MG63 (cell line): ENCODE measurements at places on chromosomes 1 and 21. TPM values are rescaled to one million over a fixed set of nuclear protein-coding genes. Genes with fewer than 3 reads are reported as not detected.

GJA4 gene
- not detected in 2 replicates for total RNA-seq

JAM2 gene
- 0.07 TPM in 1 of 2 replicates, not detected in the other for total RNA-seq

FCGR2B gene
- not detected in 2 replicates for total RNA-seq

CORT gene
- total RNA-seq = 0.33 TPM in 1 of 2 replicates, not detected in the other

CNR2 gene
- not detected in 2 replicates for total RNA-seq

KIF26B gene
- total RNA-seq = not detected in 2 replicates

SLC30A10 gene
- total RNA-seq = 2.1 TPM in 1 of 2 replicates, not detected in the other

NPPA gene
- not detected in 2 replicates for total RNA-seq

PIGP gene
- total RNA-seq = 35.8 and 47.6 TPM in 2 replicates

CASQ1 gene
- not detected in 2 replicates for total RNA-seq

CD34 gene
- total RNA-seq = 0.53 TPM in 1 of 2 replicates, not detected in the other

LCE3D gene
- not detected in 2 replicates for total RNA-seq

DNA sequence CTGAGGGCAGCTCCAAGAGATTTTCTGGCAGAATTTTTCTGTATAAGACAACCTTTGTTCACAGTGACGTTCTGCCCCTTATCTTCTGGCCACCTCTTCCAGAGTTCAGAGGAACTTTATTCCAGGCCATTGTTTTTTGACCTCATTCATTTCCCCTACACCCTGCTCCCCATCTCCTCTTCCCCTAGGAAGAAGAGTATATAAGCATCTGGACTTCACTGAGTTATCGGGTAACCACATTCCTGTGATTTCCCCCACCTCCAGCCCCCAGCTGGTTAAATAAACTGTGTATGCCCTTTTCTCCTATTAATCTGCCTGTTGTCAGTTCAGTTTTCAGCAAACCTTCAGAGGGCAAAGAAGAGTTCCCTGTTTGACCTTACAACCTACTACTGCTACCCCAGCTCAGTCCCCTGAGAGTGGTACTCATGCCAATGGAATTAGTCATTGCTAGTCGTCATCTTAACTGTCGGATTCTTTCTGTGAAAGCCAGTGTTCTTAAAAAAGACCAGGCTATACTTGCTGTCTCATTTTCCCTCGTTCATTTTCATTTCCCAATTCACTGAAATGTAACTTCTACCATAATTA is 14.3 kb upstream of the ALG14 start:
- DNase-seq = peak; percentile 68

- DNase-seq = no peak
Measured at GRCh38 chr21:22725436-22725835, 1727.2 kb downstream of the NCAM2 start.

DNA sequence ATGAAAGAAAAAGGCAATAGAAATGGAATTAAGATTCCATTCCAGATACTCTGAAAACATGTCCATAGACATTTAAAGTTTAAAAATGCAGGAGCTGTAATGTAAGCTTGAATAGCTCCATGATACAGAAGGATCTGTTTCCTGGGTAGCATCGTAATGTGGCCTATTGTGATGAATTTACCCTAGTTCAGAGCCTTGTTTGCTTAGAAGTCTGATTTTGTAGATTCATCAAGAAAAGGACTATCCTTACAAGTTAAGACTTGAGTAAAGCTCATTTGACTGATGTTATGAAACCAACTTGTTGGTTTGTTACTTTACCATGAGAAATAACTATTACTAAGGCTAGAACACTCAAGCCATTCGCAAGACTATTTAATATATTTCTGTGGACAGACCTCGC is 55.5 kb downstream of the KIF1B start:
- DNase-seq = no peak

DNA sequence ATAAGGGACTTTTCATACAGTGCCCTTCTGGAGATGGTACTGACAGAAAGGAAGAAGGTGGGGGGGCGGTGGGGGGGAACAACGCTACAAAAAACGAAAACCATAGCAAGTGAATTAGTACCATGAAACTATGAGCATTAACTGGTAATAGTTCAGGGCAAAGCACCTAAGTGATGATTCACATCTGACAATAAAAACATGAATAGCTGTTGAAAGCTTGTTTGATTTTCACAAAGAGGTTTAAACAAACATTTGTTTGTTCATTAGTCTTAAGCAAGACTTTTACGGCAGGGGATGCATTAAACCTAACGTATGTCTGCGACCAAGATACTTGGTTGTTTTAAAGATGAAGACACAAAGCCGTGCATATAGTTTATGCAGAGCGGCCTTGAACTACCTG is 177.5 kb downstream of the LMO4 start:
- DNase-seq = no peak

DNA sequence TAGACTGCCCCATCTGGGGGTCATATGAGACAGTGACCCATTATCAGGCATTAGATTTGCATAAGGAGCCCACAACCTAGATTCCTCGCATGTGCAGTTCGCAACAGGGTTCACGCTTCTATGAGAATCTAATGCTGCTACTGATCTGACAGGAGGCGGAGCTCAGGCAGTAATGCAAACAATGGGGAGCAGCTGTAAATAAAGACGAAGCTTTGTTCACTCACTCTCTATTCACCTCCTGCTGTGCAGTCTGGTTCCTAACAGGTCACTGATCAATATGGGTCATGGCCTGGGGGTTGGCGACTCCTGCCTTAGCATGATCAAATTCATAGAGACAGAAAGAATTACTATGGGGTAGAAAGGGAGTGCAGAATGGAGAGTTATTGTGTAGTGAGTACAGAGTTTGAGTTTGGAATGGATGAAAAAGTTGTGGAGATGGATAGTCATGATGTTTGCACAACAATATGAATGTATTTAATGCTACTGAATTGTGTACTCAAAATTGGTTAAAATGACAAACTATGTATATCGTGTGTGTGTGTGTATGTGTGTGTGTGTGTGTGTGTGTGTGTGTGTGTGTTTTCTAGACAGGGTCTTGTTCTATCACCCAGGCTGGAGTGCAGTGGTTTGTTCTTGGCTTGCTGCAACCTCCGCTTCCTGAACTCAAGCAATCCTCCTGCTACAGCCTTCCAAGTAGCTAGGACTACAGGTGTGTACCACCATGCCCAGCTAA is 42.2 kb downstream of the BTF3L4 start:
- no peak for DNase-seq

DNA sequence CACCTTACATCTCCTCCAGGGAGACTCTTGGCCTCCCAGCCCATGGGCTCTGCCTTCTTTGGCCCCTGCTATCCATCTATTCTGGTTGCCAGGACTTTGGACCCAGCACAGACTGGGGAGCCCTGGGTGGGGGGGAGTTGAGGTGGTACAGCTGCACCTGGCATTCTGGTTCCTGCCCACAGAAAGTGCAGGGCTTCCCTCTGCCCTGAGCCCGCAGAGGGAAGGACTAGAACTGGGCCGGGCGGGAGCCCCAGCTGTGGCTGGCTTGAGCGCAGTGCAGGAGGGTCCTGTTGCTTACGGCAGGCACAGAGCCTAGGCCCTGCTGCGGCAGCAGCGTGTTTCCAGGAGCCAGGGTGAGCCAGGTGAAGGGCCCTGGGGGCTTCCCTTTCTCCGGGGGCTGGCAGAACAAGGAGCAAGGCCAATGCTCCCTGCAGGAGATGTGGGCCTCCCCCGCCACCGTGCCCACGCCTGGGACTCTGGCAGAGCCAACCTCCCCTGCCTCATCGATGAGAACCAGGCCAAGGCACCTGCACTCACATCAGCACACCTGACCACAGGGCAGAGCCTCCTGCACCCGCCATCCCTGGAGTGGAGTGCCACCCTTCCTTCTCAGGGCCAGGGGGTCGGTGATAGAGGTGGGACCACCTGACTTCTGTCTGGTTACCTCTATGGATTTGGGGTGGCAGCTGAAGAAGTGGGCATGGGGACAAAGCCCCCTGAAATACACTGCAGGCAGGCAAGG is 16.1 kb downstream of the PARS2 start:
- DNase-seq = no peak

DNA sequence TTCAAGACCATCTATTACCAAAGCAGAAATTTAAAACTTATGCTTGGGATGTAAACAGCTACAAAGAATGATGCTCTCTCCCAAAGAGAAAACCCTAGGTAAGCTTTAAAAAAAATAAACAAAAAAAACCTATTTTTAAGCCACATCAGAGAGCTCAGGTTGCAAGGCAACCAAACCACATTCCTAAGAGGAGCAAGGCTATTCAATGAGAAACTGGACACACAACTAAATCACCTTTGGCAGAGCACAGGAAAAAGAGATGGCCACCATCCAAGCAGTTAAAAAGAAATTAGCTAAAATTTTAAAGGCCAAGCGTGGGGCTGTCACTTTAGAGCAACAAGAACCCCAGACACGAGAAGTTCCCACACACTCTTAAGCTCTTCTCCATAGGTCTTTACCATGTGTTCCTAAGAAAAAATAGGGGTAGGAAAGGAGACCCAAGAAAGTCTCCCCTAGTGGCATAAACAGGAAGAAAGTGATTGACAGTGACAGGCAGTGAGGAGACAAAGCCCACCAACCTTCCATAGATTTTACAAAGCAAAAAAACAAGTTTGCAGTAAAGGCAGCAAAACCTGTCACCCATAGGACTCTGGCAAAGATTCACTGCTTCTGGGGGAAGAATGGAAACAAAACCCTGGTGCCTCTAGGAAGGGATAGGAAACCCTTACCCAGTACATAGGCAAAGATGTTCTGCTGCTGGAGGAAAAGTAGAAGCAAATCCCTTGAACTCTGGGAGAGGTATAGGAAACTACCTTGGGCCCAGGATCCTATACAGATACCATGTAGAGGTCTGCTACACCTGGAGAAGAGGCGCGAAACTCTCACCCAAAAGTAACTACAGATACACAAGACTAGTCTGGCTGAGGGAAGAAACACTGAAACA is 68.5 kb downstream of the FOXJ3 start:
- DNase-seq = no peak

DNA sequence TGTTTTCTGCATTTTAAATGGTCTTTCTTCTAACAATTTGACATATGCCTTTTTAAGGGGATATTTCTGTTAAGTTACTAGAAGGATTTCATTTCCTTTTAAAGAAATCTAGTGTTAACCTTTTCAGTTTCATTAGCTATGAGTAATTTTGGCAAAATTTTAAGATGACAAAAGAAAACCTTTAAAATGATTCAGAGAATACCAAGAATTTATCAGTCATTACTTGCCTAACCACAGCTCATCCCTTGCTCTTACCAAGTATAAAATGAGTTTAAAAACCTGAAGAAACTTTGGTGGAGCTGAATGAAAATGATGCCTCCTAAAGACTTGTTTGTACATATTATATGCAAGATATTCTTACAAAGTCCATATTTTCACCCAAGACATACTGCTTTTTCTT is 101.7 kb downstream of the NEK7 start:
- no peak for DNase-seq

DNA sequence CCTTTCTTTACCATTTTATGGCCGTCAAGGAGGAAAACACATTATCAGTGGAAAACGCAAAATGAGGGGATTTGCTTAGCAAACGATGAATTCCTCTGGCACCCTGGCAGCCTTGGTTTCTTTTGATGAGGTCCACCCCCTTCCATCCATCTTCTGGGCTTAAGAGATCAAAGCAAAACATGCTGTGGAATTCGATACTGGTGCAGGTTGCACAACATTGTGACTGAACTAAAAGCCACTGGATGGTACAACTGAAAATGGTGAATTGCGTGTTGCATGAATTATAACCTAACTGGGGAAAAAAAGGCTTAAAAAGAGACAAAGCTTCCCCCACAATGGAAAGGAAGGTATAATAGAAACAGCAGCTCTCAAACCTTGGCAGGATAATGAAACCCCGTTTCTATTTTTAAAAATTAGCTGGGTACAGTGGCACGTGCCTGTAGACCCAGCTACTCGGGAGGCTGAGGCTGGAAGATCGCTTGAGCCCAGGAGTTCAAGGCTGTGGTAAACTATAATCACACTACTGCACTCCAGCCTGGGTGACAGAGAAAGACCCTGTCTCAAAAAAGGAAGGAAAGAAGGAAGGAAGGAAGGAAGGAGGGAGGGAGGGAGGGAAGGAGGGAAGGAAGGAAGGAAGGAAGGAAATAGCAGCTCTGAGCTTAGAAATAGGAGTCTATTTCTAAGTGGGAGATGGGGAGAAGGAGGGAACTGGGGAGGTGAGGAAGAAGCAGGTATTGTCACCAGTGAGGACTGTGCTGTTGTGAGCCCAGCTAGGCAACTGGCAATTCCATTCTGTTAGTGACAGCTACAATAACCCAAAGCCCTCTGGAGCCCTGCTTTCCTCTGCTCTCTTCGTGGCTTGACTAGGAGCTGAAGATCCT is 29.0 kb upstream of the LGALS8 start:
- no peak for DNase-seq

DNA sequence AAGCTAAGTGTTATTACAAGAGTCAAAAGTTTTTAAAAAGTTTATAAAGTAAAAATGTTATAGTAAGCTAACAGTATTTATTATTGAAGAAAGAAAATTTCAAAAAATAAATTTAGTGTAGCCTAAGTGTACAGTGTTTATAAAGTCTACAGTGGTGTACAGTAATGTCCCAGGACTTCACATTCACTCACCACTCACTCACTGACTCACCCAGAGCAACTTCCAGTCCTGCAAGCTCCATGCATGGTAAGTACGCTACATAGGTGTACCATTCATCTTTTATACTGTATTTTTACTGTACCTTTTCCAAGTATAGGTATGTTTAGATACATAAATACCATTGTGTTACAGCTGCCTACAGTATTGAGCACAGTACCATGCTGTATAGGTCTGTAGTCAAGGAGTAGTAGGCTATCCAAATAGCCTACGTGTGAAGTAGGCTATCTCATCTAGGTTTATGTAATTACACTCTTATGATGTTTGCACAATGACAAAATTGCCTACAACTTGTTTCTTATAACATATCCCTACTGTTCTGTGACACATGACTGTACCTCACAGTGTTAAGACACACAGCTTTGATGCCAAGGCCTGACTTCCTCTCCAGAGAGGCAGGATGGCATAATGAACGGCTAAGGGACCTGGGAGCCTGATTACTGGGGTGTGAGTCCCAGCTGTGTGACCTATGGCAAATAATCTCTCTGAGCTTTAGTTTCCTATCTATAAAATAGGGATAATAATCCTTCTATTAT is 12.7 kb downstream of the DHCR24 start:
- no peak for DNase-seq

DNA sequence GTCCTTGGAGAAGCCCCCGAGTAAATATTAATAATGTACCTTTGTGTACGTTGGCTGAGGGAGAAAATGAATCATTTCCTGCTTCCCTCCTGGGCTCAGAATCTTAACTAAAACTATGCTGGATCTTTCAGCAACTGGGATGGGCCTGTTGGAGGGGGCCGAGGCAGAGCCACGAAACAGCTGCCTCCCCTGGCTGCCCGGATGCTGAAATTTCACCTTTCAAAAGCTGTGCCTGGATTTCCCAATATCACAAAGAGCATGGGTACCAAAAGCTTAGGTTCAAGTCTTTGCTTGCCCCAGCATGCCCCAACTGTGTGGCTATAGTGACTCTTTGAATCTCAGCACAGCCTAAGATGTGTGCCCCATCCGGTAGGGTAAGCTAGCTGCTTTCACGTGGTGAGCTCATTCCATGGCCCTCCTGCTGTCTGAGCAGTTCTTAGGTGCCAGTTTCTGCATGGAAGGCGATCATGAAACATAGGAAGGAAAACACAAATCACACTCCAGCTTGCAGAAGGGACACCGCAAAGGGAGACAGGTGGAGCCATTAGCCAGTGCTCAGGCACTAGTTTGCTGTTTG is 473.5 kb downstream of the PTPRU start:
- peak; percentile 76 for DNase-seq

- DNase-seq = peak; percentile 61
Measured at GRCh38 chr1:212651521-212651920, 43.0 kb downstream of the ATF3 start.

GRCh38 chr1:38092256-38092655 is 45.7 kb upstream of the POU3F1 start:
- DNase-seq = no peak

- peak; percentile 89 for DNase-seq
Measured at GRCh38 chr1:28971980-28972771, 57.8 kb downstream of the EPB41 start.

- no peak for DNase-seq
Measured at GRCh38 chr1:10586125-10586524, 111.4 kb downstream of the PEX14 start.
